Urinary bladder (tissue), 4 donors: ENCODE measurements at places on chromosomes 5 and 9. TPM values are rescaled to one million over a fixed set of nuclear protein-coding genes. Genes with fewer than 3 reads are reported as not detected.

NINJ1 gene
- total RNA-seq, result 13.2 TPM

SPINK7 gene
- total RNA-seq, result not detected

GRCh38 chr9:131395157-131396098 is 1.5 kb downstream of the PRRC2B start:
- DNase-seq, result no peak

DNA sequence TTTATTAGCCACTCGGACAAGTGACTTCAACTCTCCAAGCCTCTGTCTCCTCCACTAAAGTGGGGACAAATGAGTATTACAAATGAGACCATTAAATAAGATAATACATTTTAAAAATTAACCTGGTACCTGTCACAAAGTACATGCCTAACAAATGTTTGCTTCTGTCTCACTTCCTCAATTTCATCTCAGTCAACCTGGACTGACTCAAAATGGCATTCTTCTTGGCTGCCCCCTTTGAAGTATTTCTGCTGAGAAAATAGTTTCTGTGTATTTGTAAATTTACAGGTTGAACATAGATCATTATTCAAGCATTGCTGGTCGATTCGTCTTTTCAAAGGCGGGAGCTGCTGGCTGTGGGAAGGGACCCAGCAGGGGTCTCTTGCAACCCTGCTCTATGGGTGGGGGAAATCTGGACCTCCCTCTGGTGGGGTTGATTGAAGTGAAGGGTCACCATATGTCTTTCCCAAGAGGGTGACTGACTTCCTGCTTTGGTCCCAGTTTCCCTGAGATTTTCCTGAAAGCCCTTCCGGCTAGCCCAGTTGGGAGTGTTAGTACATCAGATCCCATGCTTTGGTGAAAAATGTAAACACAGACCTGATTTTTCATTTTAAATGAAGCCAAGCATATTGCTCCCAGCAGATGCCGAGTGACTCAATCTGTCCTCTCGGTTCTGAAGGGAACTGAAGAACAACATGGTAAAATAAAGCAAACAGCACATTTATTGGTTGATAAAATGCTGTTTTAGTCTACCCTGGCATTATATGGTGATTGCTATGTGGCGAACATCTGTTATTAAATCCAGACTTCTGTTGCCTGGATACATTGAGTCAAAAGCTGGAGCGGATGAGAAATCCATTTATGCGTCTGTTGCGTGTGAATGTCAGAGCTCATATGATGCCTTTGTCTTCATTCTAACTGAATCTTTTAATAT is 73.0 kb downstream of the KCNIP1 start:
- DNase-seq, result no peak

DNA sequence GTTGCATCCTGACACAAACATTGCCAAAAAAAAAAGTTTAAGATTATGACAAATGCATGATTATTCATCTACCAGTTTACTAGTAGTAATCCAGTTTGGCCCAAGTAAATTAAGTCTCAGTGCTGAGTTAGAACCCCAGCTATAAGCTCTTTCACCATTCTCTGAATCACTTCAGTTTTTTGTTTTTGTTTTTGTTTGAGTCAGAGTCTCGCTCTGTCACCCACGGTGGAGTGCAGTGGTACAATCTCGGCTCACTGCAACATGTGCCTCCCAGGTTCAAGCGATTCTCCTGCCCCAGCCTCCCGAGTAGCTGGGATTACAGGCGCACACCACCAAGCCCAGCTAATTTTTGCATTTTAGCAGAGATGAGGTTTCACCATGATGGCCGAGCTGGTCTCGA is 1.5 kb upstream of the PCYOX1L start:
- no peak for DNase-seq

DNA sequence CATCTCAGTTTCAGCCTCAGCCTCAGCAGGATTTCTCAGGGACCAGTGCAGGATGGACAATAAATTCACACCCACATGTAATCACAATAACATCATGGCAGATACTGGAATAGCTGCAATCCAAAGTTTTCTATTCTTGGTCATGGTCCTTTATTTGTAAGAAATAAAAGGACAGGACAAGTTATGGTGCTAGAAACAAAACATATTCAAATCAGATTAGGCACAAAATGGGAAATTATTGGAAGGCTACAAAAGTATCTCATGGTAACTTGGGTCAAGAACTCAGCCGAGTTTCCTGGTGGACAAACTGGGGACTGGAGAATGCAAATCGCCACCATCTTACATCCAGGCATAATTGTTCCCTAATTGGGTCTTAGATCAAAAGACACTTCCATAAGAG is 1768.2 kb upstream of the WWC1 start:
- no peak for DNase-seq

- no peak for DNase-seq
Observed at GRCh38 chr9:35923927-35924763, 14.9 kb downstream of the SPAAR start.

DNA sequence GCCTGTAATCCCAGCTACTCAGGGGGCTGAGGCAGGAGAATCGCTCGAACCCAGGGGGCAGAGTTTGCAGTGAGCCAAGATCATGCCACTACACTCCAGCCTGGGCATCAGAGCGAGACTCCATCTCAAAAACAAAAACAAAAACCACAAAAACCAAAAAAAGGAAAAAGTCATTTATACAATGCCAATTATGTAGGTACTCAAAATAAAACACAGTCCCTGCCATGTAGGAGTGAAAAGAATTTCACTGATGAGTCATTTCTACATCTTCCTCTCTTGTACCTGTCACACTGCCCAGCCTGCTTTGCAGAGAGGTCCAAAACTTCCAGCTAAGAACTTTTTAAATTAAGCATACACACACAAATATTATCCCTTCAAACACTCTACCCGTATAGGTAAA is 215.8 kb downstream of the EPB41L4A start:
- no peak for DNase-seq

MLANA gene
- total RNA-seq, result not detected

FBXW2 gene
- 48.5 TPM for total RNA-seq

DNA sequence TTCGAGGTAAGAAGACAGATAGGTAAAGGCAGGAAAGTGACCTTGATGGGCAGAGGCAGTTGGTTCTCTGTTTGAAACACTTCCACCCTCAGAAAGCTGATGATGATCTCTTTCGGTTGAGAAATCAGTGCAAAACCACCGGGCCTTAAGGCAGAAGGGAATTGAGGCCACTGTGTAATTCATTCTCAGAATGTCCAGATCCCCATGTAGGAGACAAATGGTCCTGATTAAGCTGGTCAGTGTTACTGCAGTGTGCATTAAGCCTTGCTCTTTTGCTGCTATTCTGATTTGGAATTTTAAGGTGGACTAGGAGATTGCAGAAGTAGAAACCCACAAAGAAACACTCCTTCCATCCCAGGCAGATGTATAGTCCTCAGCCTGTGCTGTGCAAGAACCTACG is 255.2 kb downstream of the ARHGAP26 start:
- DNase-seq, result no peak

GRCh38 chr5:8676695-8677094 is 807.7 kb downstream of the MTRR start:
- no peak for DNase-seq

CBY3 gene
- not detected for total RNA-seq

- DNase-seq, result no peak
Observed at GRCh38 chr5:177064500-177065277, 22.0 kb upstream of the FGFR4 start.

- no peak for DNase-seq
Observed at GRCh38 chr5:15008476-15008875, 136.9 kb upstream of the ANKH start.
